ENCODE measurements at places on chromosomes 12 and 14.

GRCh38 chr12:124952295-124952694 is 36.6 kb downstream of the DHX37 start:
- no peak for DNase-seq

DNA sequence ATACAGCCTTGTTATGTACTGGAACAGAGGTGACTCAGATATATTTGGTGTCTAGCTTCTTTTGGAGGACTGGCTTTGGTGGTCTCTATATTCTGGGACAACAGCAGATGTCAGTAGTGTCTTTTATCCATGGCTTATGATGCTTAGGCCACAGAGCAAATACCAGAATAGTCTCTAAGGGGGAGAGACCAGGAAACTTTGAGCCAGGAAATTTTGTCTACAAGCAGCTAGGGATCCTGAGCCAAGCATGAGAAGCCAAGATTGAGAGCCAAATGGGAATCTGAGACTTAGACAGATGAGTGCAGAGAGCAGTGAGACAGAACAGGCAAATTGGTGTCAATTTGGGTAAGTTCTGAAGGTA is 28.4 kb upstream of the PTPRR start:
- DNase-seq = no peak

GRCh38 chr14:65180725-65181025 is 78.4 kb upstream of the MAX start:
- DNase-seq = no peak

DNA sequence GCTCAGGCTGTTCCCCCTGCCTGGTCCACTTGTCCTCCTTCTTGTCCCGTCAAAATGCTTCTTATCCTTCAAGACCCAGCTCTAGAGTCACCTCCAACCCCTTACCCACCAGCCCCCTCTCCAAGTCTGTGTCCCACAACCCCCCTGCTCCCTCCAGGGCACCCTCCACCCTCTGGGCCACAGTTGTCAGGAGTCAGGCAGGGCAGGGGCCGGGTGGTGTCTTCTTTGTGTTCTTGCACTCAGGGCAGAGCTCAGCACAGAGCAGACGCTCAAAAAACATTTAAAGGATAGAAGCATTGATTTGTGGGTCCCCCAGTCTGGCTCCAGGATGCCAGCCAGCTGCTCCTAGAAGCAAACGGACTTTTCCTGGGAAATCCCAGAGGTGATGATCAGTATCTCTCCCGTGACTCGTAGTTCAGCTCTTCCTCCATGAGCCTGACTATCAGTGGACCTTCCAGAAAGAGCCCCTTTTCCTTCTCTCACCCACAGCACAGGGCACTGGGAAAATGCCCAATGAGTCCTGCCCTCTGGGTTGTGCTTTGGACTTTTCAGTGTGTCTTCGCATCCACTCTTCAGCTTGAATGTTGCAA is 17.2 kb upstream of the BDKRB1 start:
- DNase-seq = no peak

- DNase-seq = no peak
Observed at GRCh38 chr14:100586153-100586402, 1.1 kb downstream of the BEGAIN start.

- DNase-seq = no peak
Observed at GRCh38 chr12:62919838-62920237, 15.1 kb downstream of the PPM1H start.

- no peak for DNase-seq
Observed at GRCh38 chr14:94617988-94618822, 6.0 kb downstream of the SERPINA3 start.

GRCh38 chr14:85319101-85319500 is 210.8 kb upstream of the FLRT2 start:
- DNase-seq = no peak

DNA sequence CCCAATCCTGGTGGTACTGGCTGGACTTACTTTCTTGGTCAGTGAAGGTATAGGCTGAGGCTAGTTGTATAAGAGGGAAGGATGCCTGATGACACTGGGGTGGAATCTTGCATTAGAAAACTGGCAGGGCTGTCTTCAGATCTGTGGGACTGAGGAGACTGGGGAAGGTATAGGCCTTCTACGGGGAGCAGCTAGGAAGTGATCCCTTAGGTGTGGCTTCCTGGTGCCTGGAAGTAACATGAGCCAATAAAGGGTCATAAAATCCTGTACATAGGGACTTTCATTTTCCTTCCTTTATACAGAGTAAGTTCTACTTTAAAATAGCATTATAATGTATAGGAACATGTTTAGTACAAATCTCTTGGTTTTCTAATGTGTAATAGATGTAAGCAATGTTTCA is 716.8 kb downstream of the LRFN5 start:
- DNase-seq = no peak

GRCh38 chr14:89231426-89232113 is 185.5 kb downstream of the FOXN3 start:
- DNase-seq = no peak

- no peak for DNase-seq
Observed at GRCh38 chr12:130459916-130460315, 122.2 kb downstream of the PIWIL1 start.

- DNase-seq = no peak
Observed at GRCh38 chr12:91387461-91388134, 205.0 kb upstream of the DCN start.

GRCh38 chr14:33793398-33794110 is 157.3 kb downstream of the EGLN3 start:
- no peak for DNase-seq

DNA sequence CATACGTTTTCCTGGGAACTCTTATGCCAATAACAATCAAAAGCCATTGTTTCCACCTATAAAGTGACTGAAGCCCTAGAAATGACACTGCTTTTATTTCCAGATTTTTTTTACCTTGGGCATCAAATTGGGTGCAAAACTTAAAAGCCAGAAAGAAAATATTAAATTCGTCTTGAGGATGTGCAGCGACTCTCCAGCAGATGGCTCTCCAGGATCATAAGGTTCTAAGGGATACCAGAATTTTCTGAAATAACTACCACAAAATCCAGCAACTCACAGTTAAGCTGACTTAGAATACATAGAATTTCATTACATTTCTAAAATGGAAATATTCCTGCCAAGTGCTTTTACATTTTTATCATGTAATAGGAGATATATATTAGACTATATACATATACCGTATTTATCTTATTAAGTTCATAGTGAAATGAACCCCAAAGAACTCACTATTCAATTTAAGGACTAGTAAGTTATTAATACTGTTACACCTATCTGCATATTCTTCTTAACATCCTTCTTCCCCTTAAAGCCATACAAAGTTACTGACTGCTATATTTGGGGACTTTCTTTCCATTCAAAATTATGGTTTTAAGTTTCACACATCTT is 44.0 kb downstream of the ARMH4 start:
- peak; percentile 15 for DNase-seq

DNA sequence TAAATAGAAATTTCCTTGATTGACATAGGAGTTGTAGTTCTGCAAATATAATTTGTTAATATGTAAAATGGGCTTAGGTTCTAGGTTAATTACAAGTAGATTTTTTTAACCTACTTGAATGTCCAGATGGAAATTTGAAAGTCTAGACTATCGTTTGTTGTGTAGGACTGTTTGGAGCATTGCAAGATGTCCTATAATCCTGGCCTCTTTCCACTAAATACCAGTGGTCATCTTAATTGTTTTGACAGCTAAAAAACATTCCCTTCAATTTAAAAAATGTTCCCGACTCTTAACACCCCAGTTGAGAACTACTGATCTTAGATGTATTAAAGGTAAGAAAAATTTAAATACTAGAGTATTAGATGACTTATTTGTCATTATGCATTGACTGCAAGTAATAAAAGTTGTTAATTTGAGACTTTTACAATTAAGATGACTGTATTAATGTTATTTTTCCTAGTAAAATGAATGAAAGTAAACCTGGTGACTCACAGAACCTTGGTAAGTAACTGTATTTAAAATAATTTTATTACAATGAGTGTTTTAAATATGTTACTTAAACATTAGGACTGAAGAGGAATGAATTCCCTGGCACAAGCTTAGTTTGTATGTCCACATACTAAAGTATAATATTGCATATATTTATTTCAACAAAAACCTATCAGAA is 21.8 kb downstream of the G2E3 start:
- DNase-seq = no peak

DNA sequence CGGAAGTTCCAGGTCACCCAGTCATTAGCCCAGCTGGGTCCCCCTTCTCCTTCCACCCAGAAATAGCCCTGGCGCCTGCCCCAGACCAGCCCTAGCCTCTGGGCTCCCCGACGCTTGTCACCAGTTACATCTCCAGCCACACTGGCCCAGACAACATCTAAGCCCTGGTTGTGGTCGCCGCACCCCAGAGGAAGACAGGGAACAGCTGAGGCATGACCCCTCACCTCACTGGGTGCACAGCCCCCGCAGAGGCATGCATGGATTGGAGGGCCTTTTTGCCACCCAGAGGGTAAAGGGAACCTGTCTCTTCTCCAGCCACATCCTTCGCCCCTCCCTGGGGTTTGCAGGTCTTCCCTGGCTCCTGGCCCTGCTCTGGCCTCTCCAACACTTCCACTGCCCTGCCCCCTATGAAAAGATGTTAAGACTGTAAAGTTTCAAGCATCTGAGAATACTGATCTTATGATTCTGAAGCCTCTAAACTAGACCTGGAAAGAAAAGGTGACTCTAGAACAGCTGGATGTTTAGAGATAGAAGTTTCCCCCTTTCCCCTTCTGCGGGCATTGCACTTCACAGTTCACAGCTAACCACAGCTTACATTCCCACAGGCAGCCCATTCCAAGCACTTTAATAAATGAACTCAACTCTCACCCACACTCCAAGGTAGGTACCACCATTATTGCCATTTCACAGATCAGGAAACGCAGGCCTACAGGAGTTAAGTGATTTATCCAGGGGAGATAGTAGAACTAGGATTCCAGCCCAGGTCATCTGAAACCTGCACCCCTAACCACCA is 14.7 kb downstream of the TMEM119 start:
- DNase-seq = no peak

DNA sequence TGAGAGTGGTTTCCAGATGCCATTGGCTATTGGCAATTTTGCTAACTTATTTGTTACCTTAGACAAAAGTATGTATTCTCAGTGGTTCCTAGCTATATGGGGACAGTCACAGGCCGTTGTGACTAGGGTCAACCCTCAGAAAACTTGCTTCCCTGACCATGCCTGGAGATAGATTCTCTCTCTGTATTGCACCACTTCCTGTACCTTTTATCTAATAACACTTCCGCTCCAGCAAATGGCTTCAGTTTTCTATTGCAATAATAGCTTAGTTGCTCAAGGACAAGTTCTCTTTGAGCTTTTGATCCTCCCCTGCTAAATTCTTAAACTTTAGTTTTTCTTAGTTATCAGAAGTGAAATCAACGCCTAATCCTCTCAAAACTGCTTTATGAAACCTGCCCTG is 338.0 kb downstream of the RMST start:
- no peak for DNase-seq

DNA sequence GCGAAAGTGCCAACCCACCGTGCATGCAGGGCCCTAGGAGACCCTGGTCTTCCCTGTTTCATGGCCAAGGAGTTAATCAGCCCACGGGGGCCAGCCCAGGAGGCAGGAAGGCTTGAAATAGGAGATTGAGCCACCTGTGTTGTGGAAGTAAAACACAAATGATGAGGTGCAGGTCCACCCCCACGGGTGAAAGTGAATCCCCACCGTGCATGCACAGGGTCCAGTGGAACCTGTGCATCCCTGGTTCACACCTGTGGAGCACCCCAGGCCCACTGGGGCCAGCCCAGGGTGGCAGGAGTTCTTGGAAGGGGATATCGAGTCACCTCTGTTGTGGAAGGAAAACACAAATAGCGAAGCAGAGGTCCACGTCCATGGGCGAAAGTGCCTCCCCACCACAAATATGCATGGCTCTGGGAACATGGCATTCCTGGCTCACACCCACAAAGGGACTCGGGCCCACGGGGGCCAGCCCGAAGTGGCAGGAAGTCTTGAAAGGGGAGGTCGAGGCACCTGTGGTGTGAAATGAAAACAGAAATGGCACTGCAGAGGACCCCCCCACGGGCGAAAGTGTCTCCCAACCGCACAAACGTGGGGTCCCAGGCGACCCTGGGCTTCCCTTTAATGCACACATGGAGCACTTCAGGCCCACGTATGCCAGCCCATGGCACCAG is 381.5 kb downstream of the ALG10 start:
- no peak for DNase-seq

Measured in nephron progenitor cell (in vitro differentiated cells).